PC-3 (cell line): ENCODE measurements at places on chromosomes 12 and 14.

GRCh38 chr14:99261912-99262787 lies 9.8 kb downstream of the BCL11B start:
- no peak for DNase-seq

GRCh38 chr14:86166541-86166940 lies 636.6 kb downstream of the FLRT2 start:
- no peak for DNase-seq

- DNase-seq, result no peak
Measured at GRCh38 chr14:75182821-75183220, 6.4 kb upstream of the TMED10 start.

GRCh38 chr12:62934799-62935674 lies at the start of gene PPM1H:
Gene PPM1H (minus strand): TSS chr12:62935150. CDS start chr12:62934736, 414 bp downstream.
- peak; percentile 89 for DNase-seq

DNA sequence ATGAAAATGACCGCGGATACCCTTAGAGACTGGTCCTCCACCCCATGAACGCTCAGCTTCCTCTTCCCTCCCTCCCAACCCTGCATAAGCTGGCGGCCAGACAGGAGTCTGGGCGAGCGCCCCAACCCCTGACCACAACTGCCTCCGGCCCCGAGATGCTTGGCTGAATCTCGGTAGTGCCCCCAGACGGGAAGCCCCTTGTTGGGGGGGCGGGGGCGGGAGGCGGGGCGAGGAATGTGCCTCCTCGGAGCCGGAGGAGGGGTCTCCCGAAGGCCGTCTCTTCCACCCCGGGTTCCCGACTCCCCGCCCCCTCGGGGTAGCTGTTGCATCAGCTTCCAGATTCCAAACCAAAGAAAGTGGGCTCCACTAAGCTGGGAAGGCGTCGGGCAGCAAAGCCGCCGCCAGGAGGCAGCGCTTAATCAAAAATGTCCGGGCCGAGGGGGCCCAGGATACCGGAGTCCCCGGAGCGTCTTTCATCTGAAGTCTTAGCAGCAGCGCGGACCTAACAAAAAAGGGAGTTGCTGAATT lies 7.1 kb upstream of the MRPL52 start:
- DNase-seq, result peak; percentile 89

DNA sequence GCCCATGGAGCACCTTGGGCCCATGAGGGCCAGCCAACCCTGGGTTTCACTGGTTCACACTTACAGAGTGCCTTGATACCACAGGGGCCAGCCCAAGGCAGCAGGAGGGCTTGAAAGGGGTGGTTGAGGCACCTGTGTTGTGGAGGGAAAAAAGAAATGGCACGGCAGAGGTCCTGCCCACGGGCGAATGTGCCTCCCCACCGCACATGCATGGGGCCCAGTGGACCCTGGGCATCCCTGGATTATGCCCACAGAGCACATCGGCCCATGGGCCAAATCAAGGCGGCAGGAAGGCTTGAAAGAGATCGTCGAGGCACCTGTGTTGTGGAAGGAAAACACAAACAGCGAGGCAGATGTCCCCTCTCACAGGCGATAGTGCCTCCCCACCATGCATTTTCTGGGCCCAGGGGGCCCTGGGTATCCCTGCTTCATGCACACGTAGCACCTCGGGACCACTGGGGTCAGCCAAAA lies 378.1 kb downstream of the ALG10 start:
- DNase-seq, result no peak

DNA sequence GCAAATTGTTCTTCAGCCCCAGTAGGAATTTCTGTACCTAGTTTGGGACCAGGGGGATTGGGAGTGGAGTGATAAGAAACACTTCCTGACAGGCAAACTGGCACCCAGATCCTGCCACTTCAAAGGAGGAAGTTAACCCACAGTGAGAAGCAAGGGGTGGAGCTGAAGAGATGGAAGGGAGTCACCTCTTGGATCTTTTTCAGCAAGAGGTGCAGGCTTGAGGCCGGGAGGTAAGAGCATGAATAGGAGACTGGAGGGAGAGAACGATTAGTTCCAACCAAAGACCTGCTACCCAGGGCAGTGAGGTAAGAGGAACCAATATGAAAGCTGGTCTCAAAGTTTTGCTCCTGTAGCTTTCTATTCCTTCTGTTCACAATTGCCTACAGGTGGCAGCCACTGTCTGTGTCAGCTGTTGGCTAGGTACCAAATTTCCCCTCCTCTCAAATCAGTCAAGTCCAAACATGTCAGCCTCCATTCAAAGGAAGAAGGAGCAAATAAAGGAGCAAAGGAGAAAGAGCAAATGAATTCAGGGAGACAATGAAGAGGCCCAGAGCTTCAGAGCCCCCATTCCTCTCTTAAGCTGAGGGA lies 14.9 kb upstream of the TAC3 start:
- no peak for DNase-seq

- DNase-seq, result no peak
Measured at GRCh38 chr12:65896743-65897142, 72.5 kb downstream of the HMGA2 start.

GRCh38 chr14:73785834-73786635 lies 65.6 kb upstream of the PTGR2 start:
- DNase-seq, result peak; percentile 86

DNA sequence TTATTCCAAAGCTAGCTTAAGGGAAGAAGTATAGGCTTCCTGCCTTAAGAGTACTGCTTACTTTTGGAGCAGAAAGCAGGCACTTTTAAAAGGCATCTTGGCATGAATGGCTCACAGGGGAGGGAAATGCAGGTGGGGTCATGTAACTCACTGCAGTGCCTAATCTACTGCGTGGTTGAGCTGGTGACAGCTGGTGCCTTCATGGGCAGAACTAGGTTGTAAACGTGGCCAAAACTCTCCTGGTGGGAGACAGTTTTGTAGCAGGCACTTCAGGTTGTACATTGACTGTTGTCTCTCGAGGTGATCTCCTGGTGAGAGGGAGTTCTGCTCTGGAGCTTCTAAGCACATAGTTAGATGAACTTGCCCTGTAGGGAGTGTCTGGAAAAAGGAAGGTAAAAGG lies 962.5 kb downstream of the DIO2 start:
- no peak for DNase-seq

- no peak for DNase-seq
Measured at GRCh38 chr14:86989285-86989684, 1003.7 kb downstream of the GALC start.

GRCh38 chr12:119292893-119293630 lies 41.5 kb upstream of the CCDC60 start:
- no peak for DNase-seq

DNA sequence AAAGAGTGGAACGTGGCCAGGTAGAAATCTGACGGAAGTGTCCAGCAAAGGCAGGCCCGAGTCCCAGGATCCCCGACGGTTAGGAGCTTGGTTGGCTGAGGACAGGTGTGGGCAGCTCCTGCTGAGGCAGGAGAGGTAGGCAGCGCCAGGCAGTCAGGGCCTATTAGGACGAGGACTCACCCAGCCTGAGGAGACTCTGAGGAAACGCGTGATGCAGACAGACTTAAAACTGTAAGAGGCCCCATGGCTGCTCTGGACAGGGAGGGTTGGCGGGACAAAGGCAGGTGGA lies 255.7 kb upstream of the SFSWAP start:
- DNase-seq, result no peak

DNA sequence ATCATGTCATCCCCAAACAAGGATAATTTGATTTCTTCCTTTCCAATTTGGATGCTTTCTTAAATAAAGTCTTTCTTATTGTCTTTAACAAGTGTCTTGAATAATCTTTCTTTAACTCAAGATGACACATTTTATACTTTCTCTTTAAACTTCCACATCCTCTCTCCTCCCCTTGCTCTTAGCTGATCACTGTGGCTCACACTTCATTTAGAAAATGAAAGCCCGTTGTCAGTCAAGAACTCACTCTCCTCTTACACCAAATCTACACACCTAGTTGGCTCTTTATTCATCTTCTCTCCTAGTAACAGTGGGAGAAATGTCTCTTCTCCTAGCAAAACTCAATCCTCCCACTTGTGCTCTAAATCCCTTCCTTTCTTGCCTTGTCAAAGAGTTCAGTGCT lies 10.4 kb upstream of the RMST start:
- no peak for DNase-seq

GRCh38 chr14:101991352-101991751 lies 27.0 kb downstream of the DYNC1H1 start:
- no peak for DNase-seq

- no peak for DNase-seq
Measured at GRCh38 chr12:124474709-124475108, 92.7 kb downstream of the NCOR2 start.

DNA sequence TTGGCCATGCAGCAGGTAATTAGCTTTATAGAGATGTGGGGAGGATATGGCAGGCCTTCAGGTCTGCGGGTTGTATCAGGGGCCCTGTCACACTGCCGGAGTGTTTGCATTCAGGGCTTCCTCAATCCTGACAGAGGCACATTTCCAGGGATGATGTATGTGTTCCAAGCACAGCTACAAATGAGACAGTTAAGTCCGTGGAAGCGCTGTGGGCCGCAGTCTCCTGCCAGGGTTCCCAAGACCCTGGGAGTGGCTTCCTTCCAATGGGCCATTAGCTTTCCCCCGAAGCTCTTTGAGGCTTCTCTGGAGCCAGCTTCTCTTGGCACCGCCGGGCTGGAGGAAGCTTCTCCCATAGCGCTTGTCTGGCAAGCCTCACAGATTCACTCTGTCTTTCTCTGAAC lies 1524.7 kb upstream of the TMEM132C start:
- DNase-seq, result no peak
